Activated CD4-positive, alpha-beta memory T cell treated with anti-CD3 and anti-CD28 coated beads for 36 hours (primary cell): ENCODE measurements at places on chromosomes 5 and 9.
A peak's percentile ranks its signal among the peaks of the same experiment; 100 is the strongest.

DNA sequence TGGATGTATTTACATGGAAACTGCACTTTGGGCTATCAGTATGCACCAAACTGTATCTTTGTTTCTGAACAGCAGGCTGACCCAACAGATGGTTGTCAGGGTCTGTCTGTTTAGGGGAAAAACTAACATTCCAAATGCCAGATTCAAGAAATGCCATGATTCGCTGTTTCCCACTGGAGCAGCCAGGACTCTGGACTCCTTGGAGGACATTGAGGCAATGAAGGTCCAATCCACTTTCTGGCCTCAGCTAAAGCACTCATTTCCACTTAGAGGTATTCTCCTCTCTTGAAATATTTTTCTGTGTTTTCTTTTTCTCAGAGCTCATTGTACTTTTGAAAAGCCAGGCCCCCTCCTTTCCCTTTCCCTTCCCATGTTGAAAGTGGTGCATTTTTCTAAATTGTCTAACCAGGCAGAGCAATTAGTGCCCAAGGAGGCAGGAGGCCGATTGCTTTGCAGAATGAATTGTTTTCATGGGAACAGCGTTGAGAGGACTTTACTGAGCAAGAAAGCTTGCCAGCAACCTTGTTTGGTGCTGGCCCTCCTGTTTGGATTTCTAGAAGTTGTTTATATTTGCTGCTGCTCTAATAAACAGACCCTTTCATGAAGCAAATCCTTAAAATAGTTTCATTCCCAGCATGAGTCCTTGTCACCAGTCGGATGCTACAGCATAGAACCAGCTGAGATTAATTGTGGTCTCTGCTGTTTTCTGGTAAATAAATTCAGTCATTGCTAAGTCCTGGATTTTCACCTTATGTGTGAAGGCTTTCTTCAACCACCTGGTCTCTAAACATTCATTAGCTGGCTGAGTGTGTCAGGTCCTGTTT, 132.8 kb upstream of the TAF11L2 start:
- DNase-seq = no peak
- H3K27me3 ChIP-seq = no peaks in the 10 kb centered on the region
- no peak overlapping the region for H3K27ac ChIP-seq
- no peak overlapping the region for H3K4me3 ChIP-seq

- H3K27ac ChIP-seq = no peak overlapping the region
- no peaks in the 10 kb centered on the region for H3K4me1 ChIP-seq
- no peaks in the 10 kb centered on the region for H3K36me3 ChIP-seq
- H3K4me3 ChIP-seq = no peak overlapping the region
These were observed 8.4 kb downstream of the TPPP start for GRCh38 chr5:684751-685216.

DNA sequence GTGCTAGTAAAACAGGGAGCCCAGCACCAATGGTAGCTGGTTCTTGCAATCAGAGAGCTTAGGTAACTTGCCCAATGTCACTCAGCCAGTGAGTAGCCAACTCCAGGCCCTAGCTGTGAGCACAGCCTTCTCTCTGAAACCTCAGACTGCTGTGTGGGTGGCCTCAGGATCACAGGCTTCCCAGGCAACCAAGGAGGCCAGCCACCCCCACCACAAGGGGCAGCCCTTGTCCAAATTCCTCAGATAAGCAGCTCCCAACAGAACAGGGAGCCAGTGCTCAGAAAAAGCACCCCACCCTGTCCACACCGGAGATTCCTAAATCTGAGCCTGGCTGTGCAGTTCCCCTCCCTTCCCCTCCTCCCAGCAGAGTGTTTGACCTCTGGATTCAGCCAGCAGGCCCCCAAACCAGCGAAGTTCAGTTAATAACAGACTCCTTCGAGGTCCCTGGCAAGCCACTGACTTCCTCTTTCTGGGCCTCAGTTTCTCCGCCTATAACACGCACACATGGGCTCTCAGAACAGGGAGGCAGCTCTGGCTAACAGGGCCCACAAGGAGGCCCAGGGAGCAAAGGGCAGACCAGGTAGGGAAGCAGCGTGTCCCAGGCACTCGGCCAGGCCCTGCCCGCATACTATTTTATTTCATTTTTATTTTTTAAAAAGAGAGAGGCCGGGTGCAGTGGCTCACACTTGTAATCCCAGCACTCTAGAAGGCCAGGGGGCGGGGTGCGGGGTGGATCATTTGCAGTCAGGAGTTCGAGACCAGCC, 2.7 kb downstream of the EEIG1 start:
- peaks cover 62% of the 10 kb centered on the region for H3K4me1 ChIP-seq
- H3K36me3 ChIP-seq = peaks cover 16% of the 10 kb centered on the region
- H3K27me3 ChIP-seq = no peaks in the 10 kb centered on the region
- H3K4me3 ChIP-seq = peak overlapping the region; percentile 96
- peak overlapping the region; percentile 88 for H3K27ac ChIP-seq
- DNase-seq = peak; percentile 56

- H3K4me1 ChIP-seq = peaks cover 27% of the 10 kb centered on the region
- peak overlapping the region; percentile 99 for H3K4me3 ChIP-seq
- DNase-seq = peak; percentile 15
- no peaks in the 10 kb centered on the region for H3K27me3 ChIP-seq
- peak overlapping the region; percentile 98 for H3K27ac ChIP-seq
- H3K36me3 ChIP-seq = peaks cover 47% of the 10 kb centered on the region
These were observed 375 bp downstream of the NOP16 start for GRCh38 chr5:176388003-176388443.

- H3K27ac ChIP-seq = no peak overlapping the region
- no peaks in the 10 kb centered on the region for H3K4me1 ChIP-seq
- no peaks in the 10 kb centered on the region for H3K36me3 ChIP-seq
- no peak overlapping the region for H3K4me3 ChIP-seq
- peaks cover 5% of the 10 kb centered on the region for H3K27me3 ChIP-seq
These were observed 147.8 kb downstream of the TENT4A start for GRCh38 chr5:6861036-6861435.

- no peak overlapping the region for H3K27ac ChIP-seq
- H3K27me3 ChIP-seq = peaks cover 70% of the 10 kb centered on the region
- H3K4me3 ChIP-seq = no peak overlapping the region
- no peaks in the 10 kb centered on the region for H3K36me3 ChIP-seq
- DNase-seq = no peak
- H3K4me1 ChIP-seq = peaks cover 29% of the 10 kb centered on the region
These were observed 67.1 kb upstream of the UNC5A start for GRCh38 chr5:176743136-176743861.

GRCh38 chr5:7927466-7928375, 58.8 kb downstream of the MTRR start:
- H3K27ac ChIP-seq = no peak overlapping the region
- no peaks in the 10 kb centered on the region for H3K36me3 ChIP-seq
- H3K27me3 ChIP-seq = peaks cover 8% of the 10 kb centered on the region
- H3K4me1 ChIP-seq = peaks cover 2% of the 10 kb centered on the region
- no peak overlapping the region for H3K4me3 ChIP-seq
- DNase-seq = peak; percentile 54

DNA sequence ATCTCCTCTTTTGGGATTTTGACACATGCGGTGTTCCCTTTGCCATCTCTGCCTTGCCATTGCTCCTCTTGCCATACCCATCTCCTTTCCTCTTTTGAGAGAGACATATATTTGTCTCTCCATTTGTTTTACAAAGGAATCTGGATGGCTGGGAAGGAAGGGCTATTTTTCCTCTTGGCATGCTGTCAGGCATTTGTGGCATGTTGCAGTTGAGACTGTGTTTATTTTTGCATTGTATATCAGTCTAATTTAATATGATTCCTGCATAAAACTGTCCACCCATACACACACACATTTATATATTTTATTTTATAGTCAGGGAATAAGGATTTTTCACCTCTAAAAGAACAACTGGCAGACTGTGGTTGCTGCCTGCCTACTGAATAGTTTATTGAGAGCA, 1105.8 kb upstream of the SEMA6A start:
- H3K27me3 ChIP-seq = no peaks in the 10 kb centered on the region
- no peak overlapping the region for H3K27ac ChIP-seq
- H3K4me1 ChIP-seq = no peaks in the 10 kb centered on the region
- DNase-seq = no peak
